ENCODE measurements at places on chromosomes 11 and 22.

GRCh38 chr11:36360826-36361415 lies 64.8 kb downstream of the PRR5L start:
- DNase-seq: no peak

DNA sequence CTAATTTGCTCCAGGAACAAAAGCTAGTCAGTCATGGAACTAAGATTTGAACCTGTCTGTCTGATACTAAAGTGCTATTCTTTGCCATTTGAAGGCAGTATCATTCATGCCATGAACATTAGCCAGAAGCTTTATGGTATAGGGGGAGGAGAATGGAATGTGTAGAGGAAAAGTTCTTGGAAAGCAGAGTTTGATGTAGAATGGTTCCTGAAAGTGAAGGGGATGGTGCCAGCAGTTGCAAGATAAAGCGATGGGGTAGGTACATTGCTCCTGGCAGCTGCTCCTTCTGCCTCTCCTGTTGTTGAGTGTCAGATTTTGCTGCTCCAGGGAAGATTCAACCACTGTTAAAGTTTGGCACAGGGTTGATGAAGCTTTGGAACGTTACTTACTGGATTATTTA lies 53.4 kb downstream of the ARHGAP42 start:
- DNase-seq: no peak

DNA sequence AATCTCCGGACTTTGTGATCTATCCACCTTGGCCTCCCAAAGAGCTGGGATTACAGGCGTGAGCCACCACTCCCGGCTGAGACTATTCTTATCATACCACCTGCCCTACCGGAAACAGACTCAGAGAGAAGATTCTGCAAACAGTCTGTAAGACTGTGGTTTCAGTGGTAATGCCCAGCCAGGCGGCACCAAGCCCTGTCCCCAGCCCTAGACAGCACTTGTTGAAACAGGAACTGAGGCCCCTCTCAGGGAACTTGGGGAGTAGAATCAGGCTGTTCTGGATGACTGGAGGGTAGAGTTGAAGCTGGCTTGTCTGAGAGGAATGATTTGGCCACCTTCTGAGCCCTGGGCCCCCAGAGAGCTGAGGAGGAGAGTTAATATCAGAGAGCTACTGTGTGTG lies 1.3 kb upstream of the INSC start:
- DNase-seq: no peak

DNA sequence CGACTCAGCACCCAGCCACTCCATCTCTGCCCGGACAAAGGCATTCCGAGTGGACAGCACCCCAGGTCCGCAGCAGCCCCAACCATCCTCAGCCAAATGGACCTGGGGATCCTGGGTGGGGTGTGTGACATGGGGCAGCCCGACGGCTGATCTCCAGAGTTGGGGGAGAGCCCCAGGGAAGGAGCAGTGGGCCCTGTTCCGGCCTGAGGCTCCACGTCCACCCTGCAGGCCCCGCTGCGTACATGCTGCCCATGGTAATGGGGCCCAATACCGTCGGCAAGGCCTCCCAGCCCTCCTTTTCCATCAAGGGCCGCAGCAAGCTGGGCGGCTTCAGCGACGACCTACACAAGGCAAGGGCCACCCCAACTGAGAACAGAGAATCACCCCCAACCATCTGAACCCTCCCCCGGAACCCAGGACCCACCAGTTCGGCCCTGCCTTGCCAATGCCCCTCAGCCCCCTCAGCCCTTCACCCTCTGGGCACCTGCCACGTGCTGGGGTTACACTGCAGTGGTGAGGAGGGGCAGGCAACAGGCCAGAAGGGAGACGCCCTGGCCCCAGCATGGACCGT lies 5.4 kb downstream of the SCGB1C1 start:
- no peak for DNase-seq

GRCh38 chr11:61147791-61148620 lies 13.2 kb downstream of the VPS37C start:
- DNase-seq: no peak

GRCh38 chr22:30990690-30991089 lies 21.6 kb downstream of the TUG1 start:
- no peak for DNase-seq

All from stimulated activated CD4-positive, alpha-beta T cell treated with anti-CD3 and anti-CD28 coated beads, Interleukin-2, amount 100 ng/mL, for 48 hours (primary cell).